ENCODE measurements at places on chromosomes 16 and 17.

GRCh38 chr16:46972429-46973206 is 856 bp downstream of the DNAJA2 start:
- DNase-seq: peak; percentile 43

- no peak for DNase-seq
These were observed 80.3 kb upstream of the GOT2 start for GRCh38 chr16:58814348-58814801.

GRCh38 chr16:58264961-58265479 is 29.8 kb downstream of the PRSS54 start:
- no peak for DNase-seq

- peak; percentile 74 for DNase-seq
These were observed 191.1 kb upstream of the CIBAR2 start for GRCh38 chr16:85303354-85303883.

GRCh38 chr17:15448580-15448956 is 18.9 kb downstream of the CDRT4 start:
- no peak for DNase-seq

DNA sequence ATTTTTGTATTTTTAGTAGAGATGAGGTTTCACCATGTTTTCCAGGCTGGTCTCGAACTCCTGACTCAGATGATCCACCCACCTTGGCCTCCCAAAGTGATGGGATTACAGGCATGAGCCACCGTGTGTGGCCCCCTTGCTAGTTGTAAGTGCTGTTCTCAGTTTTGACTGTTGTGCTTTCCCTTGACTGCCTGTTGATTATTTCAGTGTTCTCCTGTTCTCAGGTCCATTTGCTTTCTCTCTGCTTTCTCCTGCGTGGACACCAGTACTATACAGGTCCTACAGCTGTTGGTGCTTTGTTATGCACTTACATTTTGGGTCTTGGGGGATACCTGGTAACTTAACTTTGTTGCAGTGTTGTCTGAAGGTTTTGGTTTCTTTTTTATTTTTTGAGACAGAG is 8.2 kb downstream of the CASC3 start:
- DNase-seq: no peak

GRCh38 chr17:51189162-51189561 is 23.0 kb downstream of the NME2 start:
- no peak for DNase-seq

DNA sequence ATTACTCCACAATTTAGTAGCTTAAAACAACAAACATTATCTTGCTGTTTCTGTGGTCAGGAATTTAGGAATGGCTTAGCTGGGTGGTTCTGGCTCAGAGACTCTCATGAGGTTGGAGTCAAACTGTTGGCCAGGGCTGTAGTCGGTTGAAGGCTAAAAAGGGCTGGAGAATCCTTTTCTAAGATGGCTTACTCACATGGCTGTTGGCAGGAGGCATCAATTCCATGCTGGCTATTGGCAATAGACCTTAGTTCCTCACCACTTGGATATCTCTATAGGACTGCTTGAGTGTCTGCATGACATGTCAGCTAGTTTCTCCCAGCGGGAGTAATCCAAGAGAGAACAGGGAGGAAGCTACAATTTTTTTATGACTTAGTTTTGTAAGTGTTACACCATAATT is 6.6 kb upstream of the EFCAB13 start:
- no peak for DNase-seq

Measured in stimulated activated naive CD4-positive, alpha-beta T cell (primary cell).